Naive thymus-derived CD4-positive, alpha-beta T cell (primary cell): ENCODE measurements at places on chromosomes 6 and 20. TPM values are rescaled to one million over a fixed set of nuclear protein-coding genes. Genes with fewer than 3 reads are reported as not detected.

DNA sequence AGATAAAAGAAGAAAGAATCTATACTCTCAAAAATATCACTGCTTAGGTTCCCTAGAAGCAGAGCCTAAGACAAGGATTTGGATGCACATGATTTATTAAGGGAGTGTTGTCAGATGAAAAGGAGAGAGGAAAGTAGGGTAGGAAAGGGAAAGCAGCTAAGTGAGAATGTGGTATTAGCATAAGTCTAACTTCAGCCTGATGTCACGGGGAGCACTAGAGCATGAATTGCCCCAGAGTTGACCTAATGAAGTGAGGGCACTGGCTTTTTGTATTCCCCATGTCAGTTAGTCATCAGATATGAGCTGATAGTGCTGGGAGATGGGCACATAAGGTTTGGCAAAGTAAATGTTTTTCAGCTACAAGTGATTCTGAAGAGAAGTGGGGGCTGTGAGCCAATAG lies 129.0 kb upstream of the THEMIS start:
- H3K36me3 ChIP-seq = no peaks in the 10 kb centered on the region
- peaks cover 4% of the 10 kb centered on the region for H3K4me1 ChIP-seq
- no peak for DNase-seq
- no peak overlapping the region for H3K27ac ChIP-seq
- no peak overlapping the region for H3K4me3 ChIP-seq
- H3K27me3 ChIP-seq = no peaks in the 10 kb centered on the region

DNA sequence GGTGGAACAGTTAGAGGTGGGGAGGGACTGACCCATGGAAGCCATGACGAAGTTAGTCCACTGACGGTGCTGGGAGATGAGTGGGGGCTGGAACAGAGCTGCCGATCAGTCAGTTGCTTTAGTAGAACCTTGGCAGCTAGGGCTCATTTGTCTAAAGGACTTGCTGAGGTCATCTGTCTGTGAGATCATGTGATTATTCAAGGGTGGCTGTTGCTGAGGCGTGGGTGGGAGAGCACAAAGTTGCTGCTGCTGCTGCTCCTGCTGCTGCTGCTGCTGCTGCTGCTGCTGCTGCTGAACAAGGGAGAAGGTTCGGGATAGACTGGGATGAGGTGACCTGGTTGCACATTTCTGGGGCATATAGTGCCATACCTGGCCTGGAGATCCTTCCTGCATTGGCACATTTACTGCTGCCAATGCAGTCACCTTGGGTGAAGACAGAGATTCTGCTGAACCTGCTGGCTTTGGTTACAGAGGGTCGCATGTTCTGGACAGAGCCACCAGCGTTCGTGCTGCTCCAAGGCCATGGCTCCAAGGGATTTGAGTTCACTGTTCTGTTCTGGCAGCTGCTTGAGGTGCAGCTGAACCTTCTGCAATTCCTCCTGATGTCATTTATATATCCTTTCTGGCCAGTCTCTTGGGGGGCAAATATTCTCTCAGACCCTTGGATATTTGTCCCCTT lies 840.5 kb downstream of the HACE1 start:
- no peaks in the 10 kb centered on the region for H3K27me3 ChIP-seq
- DNase-seq = no peak
- H3K4me1 ChIP-seq = no peaks in the 10 kb centered on the region
- H3K4me3 ChIP-seq = no peak overlapping the region
- no peak overlapping the region for H3K27ac ChIP-seq
- H3K36me3 ChIP-seq = no peaks in the 10 kb centered on the region

DNA sequence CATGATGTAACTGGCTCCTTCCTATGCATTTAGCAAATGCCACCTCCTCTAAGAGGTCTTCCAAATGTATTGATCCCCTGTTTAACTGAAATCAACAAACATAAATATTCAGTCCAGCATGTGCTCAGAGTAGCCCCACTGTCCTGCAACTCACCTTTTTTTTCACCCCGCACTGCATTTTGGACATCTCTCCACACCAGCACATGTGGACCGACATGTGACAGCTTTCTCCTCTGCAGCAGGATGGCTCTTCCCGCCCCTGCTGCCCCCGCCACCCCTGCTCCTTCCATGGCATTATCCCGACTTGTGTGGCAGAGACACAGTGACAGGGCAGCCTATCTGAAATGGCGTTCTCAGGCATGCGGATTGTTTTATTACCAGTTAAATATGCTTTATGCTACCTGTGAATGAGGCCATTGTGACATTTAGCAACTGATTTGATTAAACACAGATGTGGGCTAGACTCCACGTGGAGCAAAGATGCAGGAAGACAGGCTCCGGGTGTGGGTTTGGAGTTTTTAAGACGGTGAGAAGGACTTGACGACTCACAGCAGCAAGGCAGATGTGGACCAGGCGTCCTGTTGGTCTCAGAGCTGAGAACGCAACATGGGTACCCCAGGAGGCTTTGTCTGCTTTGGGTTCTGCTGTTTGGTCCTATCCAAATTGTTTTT lies 161.2 kb downstream of the EYA2 start:
- no peaks in the 10 kb centered on the region for H3K4me1 ChIP-seq
- no peaks in the 10 kb centered on the region for H3K36me3 ChIP-seq
- H3K27ac ChIP-seq = no peak overlapping the region
- no peak overlapping the region for H3K4me3 ChIP-seq

GRCh38 chr20:17562804-17563305 lies 7.0 kb upstream of the DSTN start:
- H3K36me3 ChIP-seq = no peaks in the 10 kb centered on the region
- H3K27ac ChIP-seq = no peak overlapping the region

DNA sequence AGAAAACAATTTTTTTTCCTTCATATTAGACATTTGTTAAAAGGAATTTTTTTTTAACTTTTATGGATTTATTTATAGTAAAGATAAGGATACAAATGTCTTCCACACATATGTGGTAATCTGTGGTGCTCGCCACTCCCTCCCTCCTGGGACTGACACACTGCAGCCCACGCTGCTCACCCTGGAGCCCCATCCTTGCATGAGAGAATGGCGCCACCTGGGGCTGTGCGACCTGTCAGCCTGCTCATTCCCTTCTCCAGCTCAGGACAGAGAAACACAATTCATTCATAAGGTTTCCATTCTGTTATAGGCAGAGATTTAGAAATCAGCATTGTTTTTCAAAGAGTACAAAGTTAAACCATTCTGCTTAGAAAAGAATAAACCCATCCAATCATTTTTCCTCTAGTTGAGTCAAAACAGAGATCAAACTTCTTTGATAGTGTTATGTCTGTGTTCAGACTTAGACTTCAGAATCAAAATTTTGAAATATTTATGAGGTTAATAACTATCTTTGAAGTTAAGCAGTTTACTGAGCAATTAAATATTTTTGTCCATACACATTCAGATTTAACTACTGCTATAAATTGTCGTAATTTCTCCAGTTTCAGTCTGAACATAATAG lies 42.8 kb upstream of the DYNLRB1 start:
- no peak overlapping the region for H3K4me3 ChIP-seq
- no peaks in the 10 kb centered on the region for H3K27me3 ChIP-seq
- no peaks in the 10 kb centered on the region for H3K4me1 ChIP-seq
- no peak overlapping the region for H3K27ac ChIP-seq
- peaks cover 3% of the 10 kb centered on the region for H3K36me3 ChIP-seq
- peak; percentile 9 for DNase-seq

- no peak for DNase-seq
- peaks cover 13% of the 10 kb centered on the region for H3K4me1 ChIP-seq
- H3K27me3 ChIP-seq = no peaks in the 10 kb centered on the region
- H3K36me3 ChIP-seq = peaks cover 9% of the 10 kb centered on the region
- no peak overlapping the region for H3K4me3 ChIP-seq
Measured at GRCh38 chr6:127841811-127842210, 59.0 kb downstream of the THEMIS start.

- no peaks in the 10 kb centered on the region for H3K27me3 ChIP-seq
- DNase-seq = no peak
- no peak overlapping the region for H3K27ac ChIP-seq
- no peaks in the 10 kb centered on the region for H3K36me3 ChIP-seq
- no peaks in the 10 kb centered on the region for H3K4me1 ChIP-seq
Measured at GRCh38 chr6:5158180-5158579, 73.0 kb downstream of the PPP1R3G start.

DNA sequence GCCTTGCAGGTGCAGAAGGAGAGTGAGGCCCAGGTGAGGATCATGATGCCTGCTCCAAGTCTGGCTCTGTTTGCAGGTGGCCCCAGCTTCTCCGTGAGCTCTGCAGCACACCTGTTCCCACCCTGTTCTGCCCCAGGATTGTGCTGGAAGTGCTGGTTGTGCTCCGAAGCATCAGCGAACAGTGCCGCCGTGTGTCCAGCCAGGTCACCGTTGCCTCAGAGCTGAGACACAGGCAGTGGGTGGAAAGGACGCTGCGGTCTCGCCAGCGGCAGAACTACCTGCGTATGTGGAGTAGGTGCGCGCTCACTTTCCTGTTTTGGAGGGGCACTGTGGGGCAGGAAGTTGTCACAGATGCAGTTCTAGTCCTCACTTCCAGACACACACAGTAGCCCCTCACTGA lies 25.0 kb downstream of the ERMARD start:
- H3K4me1 ChIP-seq = no peaks in the 10 kb centered on the region
- H3K27ac ChIP-seq = no peak overlapping the region
- DNase-seq = no peak

- H3K4me1 ChIP-seq = no peaks in the 10 kb centered on the region
- H3K27ac ChIP-seq = no peak overlapping the region
- no peaks in the 10 kb centered on the region for H3K36me3 ChIP-seq
- H3K27me3 ChIP-seq = no peaks in the 10 kb centered on the region
- DNase-seq = no peak
Measured at GRCh38 chr20:62671765-62672164, 29.5 kb downstream of the SLCO4A1 start.

- H3K36me3 ChIP-seq = no peaks in the 10 kb centered on the region
- DNase-seq = no peak
- peaks cover 7% of the 10 kb centered on the region for H3K4me1 ChIP-seq
- H3K27ac ChIP-seq = no peak overlapping the region
- no peaks in the 10 kb centered on the region for H3K27me3 ChIP-seq
- no peak overlapping the region for H3K4me3 ChIP-seq
Measured at GRCh38 chr6:159075506-159076228, 30.9 kb upstream of the TAGAP start.

DNA sequence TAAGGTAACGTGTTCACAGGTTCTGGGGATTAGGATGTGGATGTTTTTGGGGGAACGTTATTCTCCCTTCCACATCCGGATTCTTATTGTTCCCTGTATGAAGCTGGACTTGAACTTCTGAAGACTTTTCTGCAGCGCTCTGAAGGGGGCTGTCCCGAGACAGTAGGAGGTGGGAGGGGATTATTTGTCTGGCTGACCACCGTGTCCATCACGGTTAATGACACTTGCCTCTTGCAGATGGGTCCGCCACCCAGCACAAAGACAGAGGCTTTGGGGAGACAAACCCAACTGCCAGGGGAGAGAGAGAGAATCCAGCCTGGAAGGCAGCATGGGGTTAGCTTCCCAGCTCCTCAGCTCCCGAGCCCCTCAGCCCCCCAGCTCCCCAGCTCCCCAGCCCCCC lies 16.7 kb downstream of the ZDHHC14 start:
- H3K27ac ChIP-seq = no peak overlapping the region
- no peak overlapping the region for H3K4me3 ChIP-seq
- no peaks in the 10 kb centered on the region for H3K36me3 ChIP-seq
- H3K27me3 ChIP-seq = no peaks in the 10 kb centered on the region

GRCh38 chr6:40551966-40552505 lies 35.1 kb downstream of the LRFN2 start:
- peaks cover 3% of the 10 kb centered on the region for H3K27me3 ChIP-seq
- DNase-seq = no peak

- H3K4me3 ChIP-seq = no peak overlapping the region
- peak overlapping the region; percentile 85 for H3K27ac ChIP-seq
- DNase-seq = no peak
- no peaks in the 10 kb centered on the region for H3K27me3 ChIP-seq
- H3K36me3 ChIP-seq = no peaks in the 10 kb centered on the region
- peaks cover 96% of the 10 kb centered on the region for H3K4me1 ChIP-seq
Measured at GRCh38 chr6:90214461-90214860, 82.2 kb downstream of the BACH2 start.

DNA sequence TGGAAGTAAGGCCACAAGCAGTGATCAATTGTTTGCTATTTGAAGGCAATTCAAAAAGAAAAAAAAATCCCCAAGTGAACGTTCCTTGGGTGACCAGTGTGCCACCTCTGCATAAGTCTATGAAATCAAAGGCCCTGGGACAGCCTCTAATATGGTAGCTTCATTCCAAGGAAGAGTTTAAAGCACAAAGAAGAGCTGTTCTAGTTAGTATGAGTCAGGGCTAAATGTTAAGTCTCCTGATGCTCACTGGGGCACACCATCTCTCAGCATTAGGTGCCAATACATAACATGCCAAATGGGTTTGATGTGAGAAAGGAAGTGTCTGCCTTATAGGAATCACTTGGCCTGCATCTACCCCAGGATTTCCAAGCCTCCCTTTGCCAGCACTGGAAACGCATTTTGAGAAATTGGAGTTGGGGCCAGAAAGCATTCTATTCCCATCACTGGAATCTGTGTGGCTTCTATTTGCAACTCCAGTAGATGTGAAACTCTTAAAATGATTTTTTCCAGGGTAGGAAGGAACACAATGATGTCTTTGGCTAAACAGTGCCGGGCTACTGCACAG lies 13.0 kb downstream of the UNC5CL start:
- no peak overlapping the region for H3K27ac ChIP-seq
- no peaks in the 10 kb centered on the region for H3K36me3 ChIP-seq
- no peak overlapping the region for H3K4me3 ChIP-seq
- H3K4me1 ChIP-seq = peaks cover 16% of the 10 kb centered on the region

DNA sequence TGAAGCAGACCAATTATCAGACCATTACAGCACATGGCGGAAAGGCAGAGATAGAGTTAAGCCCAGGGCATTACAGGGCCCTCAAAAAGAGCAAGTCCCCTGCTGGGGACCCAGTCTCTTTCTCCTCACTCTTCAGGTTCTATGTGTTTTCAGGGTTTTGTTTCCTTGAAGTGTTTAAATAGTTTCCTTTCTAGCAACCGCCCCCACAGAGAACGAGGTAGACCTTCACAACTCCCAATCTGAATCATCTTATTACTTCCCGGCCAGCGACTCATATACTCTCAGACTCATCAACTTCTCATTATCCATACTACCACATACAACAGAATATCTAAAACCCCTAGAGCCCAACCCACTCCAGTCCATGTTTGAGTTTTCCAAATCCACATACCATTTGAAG lies 526.6 kb upstream of the ARID1B start:
- H3K4me1 ChIP-seq = no peaks in the 10 kb centered on the region
- DNase-seq = no peak
- no peaks in the 10 kb centered on the region for H3K27me3 ChIP-seq

DNA sequence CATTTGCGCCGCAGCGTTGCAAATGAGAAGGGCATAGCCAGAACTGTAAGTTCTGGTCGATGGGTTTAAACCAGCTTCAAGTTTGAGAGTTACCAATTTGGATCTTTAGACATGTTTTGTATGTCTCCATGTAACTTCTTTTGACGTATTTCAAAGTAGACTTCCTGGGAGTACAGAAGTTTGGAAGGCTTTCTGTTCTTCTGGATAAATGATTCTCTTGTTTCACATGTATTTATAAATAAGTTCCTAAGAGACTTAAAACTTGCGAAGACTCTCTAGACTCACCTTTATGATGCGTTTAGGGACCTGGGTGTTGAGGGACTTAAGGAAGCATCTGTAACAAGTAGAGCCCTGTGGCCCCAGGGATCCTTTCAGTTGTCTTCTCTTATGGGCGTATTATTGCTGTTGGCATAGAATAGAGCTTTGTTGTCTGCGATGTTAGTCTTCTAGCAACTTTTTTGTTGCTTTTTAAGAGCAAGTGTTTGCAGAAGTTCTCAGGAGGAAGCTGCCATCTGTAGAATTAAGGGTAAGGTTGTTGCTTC lies 1.3 kb downstream of the CDYL start:
- peak overlapping the region; percentile 33 for H3K27ac ChIP-seq
- peak overlapping the region; percentile 52 for H3K4me3 ChIP-seq
- no peaks in the 10 kb centered on the region for H3K27me3 ChIP-seq
- peak; percentile 19 for DNase-seq
- no peaks in the 10 kb centered on the region for H3K36me3 ChIP-seq
- H3K4me1 ChIP-seq = peaks cover 10% of the 10 kb centered on the region

DDX39B gene
- 506 TPM for total RNA-seq

LAMA2 gene
- total RNA-seq = not detected

DOK5 gene
- total RNA-seq = not detected
